ENCODE measurements at places on chromosomes 11 and 22.

- DNase-seq, result no peak
Observed at GRCh38 chr11:104583857-104584256, 314.4 kb downstream of the CASP12 start.

- no peak for DNase-seq
Observed at GRCh38 chr11:292211-293121, 3.5 kb downstream of the PGGHG start.

DNA sequence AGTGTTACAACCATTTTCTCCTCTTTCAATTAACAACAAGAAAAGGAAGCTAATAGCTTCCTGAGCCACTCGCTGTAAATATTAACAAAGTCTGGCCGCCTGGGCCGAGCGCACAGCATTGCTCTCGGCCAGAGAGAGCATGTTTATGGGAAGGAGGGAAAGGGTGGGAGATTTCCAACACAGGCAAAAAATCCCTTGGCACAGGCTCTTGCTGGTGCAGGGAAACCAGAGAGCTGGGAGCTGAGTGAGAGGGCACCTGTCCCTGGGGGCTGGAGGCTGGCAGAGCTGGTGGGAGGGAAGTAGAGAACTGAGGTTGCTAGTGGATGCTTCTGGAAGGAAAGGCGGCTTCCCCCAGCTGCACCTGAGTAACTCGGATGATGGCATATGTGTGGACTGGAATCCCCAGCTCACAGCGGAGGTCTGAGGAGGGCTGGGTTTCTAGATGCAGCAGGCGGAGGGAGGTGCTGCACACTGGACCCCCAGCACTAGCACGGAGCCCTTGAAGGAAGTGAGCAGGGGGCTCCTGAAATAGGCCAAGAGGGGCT, 59.6 kb downstream of the FLRT1 start:
- no peak for DNase-seq

DNA sequence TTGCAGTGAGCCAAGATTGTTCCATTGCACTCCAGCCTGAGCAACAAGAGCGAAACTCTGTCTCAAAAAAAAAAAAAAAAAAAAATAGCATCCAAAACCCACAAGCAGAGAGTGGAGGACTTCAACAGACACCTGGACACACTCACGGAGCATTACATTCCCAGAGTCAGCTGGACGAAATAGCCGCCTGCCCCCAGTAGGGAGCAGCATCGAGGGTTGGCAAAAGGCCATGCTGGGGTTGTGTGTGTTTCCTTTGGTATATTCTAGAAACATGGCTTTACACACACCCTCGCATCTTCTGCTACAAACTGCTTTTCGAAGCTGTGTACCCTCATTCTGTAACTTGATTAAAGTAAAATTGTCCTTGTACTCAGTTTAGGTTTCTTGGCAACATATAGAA, 5.3 kb downstream of the ADA2 start:
- DNase-seq, result no peak

DNA sequence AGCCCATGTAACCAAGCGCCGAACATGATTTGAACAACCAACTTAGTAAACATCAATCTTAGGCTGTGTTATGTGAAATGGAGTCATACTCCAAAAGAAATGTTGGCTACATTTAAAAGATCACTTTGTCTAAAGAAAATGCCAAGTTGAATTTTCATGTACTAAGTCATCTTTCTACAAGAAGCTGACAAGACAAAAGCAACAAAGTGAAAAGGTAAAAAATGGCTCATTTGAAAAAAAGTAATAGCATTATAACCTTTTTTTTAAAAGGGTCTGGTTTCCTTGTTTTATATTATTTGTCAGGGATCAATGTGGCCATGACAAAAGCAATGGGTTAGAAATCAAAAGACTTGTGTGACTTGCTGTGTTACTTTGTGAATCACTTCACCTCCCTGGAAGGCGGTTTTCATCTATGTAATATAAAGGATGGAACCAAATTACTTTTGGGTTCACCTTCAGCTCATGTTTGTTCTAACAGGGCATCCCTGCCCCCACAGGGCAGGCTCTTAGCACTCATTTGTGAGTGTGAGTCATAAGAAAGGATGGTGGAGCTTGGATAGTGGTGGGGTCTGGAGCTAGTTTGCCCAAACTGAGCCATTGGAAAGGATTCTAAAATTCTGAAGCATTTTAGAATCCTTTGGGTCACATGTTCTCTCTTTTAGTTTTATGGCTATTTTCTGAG, 131.9 kb upstream of the MTMR2 start:
- no peak for DNase-seq

DNA sequence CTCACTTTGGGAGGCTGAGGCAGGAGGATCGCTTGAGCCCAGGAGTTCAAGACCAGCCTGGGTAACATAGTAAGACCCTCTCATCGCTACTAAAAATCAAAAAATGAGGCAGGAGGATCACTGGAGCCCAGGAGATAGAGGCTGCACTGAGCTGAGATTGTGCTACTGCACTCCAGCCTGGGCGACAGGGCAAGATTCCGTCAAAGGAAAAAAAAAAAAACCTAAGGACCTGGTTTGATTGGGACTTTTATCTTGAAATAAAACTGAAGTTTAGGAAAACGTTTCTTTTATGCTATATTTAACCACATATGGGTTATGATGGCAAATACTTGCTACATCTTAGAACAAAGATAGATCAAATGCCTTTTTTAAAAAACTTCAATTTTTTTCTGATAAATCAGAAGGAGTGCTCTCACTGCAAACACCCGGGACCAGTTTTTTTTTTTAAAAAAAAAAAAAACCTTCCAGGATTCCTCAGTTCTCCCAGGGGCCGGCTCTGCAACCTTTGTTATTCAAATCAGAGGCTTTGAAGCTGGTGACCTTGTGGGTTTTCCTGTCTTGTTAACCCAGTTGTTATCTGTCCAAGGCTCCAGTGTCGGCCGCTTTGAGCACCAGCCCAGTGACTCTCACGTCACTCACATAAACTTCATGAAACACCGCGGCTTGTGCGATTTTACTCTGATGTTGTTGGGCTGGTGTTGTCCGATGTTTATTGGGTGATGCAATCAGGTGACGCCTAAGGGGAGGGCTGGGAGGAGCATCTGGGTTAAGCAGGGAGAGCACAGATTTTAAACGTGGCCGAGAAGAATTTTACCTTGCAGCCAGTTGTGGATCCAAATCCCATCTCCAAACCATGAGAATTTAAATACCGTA, 24.7 kb upstream of the SLC22A12 start:
- DNase-seq, result no peak

DNA sequence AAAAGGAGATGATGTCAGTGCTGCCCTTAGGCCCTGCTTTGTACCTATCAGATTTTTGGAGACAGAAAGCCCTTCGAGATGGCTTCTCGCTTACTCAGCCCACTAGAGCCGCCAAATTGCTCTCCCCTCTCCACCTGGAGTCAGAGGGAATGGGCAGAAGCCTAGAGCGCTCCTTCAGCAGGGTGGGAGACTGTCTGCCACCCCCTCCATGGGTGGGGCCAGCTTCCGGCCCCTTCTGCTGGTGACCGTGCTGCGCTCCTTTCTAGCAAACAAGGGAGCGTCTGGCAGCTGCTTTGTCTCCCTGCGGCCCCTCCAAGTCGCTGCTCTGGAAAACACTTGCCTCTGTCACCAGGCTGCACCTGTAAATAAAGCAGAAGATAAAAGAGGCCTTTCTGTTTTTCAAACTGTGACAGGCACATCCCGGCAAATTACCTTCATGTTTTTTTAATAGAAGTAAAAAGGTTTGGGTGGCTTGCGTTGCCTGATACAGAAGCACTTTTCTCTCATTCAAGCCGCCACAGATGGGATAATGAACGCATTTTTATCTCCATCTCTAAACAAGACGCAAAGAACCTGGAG, 145.7 kb upstream of the NECTIN1 start:
- no peak for DNase-seq

DNA sequence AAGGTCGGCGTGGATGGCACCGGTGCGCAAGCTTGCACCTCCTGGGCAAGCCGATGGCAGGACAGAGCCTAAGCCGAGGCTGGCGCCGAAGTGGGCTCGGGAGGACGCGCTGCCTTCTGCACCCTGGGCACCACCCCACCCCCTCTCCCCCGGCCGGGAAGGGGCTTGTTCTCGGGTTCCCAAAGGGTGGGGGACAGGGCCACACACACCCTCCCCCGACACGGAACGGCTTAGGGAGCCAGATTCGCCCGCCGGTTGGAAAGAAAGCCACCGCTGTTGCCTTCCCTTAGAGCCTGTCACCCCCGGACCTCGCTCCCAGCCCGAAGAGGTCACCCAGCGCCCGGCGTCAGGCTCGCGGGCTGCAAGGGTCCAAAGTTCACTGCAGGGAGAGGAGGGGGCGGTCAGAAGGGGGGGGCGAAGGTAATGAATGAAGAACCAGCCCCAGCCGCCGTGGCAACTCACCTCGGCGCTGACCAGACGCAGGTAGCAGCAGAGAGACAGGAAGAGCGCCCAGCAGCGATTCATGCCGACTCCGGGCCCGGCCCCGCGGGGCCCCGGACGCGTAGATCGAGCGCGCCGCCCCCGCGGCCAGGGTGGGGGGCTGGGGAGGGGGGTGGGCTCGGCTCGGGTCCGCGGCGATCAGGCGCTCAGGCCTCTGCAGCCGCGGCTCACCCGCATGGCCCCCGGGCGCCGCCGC, 1.2 kb downstream of the PDGFB start:
- DNase-seq, result no peak

DNA sequence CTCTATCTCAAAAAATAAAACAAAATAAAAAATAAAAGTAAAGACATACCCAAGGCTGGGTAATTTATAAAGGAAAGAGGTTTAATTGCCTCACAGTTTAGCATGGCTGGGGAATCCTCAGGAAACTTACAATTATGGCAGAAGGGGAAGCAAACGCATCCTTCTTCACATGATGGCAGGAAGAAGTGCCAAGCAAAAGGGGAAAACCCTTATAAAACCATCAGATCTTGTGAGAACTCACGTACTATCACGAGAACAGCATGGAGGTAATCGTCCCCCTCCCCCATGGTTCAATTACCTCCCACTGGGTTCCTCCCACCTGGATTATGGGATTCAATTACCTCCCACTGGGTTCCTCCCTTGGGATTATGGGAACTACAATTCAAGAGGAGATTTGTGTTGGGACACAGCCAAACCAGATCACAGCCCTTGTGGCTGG, 8.3 kb upstream of the SSTR3 start:
- DNase-seq, result no peak

GRCh38 chr22:49903322-49904039, 14.8 kb downstream of the ALG12 start:
- no peak for DNase-seq

DNA sequence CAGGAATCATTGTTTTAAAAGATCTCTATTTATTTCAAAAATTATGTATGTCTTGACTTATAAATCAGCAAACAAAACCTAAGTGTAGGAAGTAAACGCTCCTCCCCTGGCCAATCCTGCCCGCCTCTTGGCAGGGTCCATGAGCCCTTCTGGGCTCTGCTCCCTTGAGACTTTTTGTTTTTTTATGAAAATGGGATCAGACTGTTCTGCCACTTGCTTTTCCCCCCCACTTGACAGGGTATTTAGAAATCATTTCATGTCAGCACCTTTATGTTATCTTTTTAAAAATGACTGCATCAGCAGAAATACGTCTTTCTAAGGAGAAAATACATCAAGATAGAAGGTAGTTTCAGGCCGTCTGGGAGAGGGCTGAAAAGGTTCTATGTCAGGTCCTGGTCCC, 35.6 kb downstream of the FBLN1 start:
- DNase-seq, result no peak

- DNase-seq, result no peak
Observed at GRCh38 chr22:46586531-46587011, 33.6 kb upstream of the GRAMD4 start.

DNA sequence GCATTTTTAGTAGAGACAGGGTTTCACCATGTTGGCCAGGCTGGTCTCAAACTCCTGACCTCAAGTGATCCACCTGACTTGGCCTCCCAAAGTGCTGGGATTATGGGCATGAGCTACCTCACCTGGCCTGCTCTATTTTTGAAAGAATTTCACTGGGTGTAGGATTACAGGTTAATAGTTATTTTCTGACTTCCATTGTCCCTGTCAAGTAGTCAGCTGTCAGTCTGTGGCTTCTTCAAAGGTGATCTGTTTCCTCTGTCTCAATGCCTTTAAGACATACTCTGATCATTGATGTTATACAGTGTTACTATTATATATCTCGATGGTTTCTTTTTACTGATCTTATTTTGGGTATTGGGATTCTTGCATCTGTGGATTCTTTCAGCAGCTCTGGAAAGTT, 10.1 kb upstream of the EXT2 start:
- no peak for DNase-seq

DNA sequence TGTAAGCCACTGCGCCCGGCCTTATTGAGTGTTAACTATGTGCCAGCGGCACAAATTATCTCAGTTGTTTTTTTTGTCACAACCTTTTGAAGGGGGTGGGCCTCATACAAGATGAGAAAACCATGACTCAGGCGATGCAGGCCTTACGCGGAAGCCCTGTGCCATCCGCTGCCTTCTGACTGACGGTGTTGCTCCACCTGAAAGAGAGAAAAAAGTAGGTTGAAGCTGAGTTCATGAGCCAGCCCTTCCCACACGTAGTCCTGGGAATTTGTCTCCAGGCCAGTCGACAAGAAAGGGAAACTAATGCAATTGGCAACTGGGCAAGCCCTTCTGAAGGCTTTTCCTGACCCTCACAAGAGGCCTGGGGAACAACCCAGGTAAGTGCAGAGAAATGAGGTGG, 96.9 kb upstream of the CRYBB3 start:
- DNase-seq, result no peak

GRCh38 chr11:2408671-2409070, 8.1 kb downstream of the TSSC4 start:
- DNase-seq, result no peak

- DNase-seq, result no peak
Observed at GRCh38 chr11:13487661-13488030, 8.2 kb downstream of the PTH start.

- no peak for DNase-seq
Observed at GRCh38 chr11:7833527-7833926, 36.8 kb upstream of the OR5P2 start.

DNA sequence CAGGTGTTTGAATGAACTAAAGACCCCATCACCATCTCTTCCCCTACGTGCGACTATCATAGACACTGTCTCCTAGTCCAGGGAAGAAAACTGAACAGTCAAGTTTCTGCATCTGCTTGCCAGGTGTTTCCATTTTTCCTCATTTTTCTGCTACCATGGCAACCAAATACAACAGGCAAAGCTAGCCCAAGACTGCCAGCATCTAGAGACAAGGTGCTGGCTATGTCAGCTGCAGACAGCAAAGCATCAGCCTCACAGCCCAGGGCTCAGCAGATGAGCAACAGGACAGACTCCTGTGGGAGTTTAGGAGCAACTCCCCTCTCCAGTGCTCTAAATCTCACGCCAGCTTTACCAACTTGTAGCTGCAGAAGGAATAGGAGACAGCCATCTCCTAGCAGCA, 124.3 kb downstream of the C11orf58 start:
- DNase-seq, result no peak
